ENCODE measurements at places on chromosomes 4 and X.

- no peak for DNase-seq
Measured at GRCh38 chr4:79625361-79625760, 217.3 kb upstream of the GK2 start.

GRCh38 chr4:41267997-41268396 lies 11.3 kb downstream of the UCHL1 start:
- no peak for DNase-seq

DNA sequence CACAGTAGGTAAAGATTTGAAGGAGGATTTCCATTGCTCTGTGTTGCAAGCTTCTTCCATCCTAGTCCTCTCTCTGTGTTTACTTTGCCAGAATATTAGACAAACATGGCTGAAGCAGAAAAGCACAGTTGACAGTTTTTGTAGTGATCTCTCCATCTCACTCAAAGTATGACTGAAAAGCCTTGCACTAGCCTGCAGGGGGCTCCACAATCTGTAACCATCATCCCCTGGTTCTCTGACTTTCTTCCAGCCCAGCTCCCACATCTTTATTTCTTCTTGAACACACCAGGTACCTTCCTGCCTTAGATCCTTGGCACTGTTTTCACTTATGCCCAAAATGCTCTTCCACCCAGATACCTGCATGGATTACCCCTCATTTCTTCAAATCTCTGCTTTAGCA lies 34.1 kb upstream of the HHIP start:
- DNase-seq, result no peak

- DNase-seq, result no peak
Measured at GRCh38 chrX:110006821-110007375, 4.0 kb downstream of the TMEM164 start.

DNA sequence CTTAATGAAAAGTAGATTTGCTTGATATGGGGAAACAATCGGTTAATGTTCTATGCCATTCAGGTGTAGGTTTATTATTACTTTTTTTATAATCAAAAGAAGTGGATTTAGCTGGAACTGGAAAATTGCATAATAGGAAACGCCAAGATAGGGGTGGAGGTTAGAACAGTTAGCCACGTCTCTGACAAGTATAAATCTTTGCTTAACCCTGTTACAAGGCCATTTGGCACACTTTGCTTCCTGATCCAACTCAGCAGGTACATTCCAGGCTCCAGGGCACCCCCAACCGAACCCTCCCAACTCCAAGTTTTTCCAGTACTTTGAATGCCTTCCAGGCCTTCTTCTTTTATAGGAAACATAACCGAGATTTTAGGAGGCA lies 50.6 kb upstream of the ACSL4 start:
- DNase-seq, result no peak

DNA sequence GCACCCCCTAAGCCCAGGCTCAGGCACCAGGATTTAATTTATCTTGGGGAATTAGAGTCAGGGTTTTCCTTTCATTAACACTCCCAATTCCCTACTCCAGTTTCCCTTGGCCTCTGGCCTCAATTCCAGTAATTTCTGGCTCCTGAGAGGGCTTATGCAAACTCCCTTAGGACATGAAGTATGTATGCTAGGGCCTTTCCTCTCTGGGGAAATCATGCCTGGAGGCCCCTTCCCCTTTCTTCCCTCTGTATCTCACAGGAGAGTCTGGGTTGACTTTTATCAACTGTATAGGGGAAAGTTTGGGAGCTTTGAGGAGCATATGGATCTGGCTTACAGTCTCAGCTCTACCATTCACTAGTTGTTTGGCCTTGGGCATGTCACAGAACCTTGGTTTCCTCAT lies 169.5 kb downstream of the SHROOM4 start:
- no peak for DNase-seq

- DNase-seq, result no peak
Measured at GRCh38 chr4:165502916-165503907, 124.4 kb downstream of the CPE start.

- DNase-seq, result no peak
Measured at GRCh38 chr4:180422989-180423711, 1820.1 kb upstream of the TENM3 start.

GRCh38 chr4:26860922-26861433 lies 337 bp downstream of the STIM2 start:
- peak; percentile 41 for DNase-seq

Data from activated CD4-positive, alpha-beta T cell treated with anti-CD3 and anti-CD28 coated beads for 1 hour (primary cell).